Stomach (tissue), 19 donors: ENCODE measurements at places on chromosomes 6 and 20.

DNA sequence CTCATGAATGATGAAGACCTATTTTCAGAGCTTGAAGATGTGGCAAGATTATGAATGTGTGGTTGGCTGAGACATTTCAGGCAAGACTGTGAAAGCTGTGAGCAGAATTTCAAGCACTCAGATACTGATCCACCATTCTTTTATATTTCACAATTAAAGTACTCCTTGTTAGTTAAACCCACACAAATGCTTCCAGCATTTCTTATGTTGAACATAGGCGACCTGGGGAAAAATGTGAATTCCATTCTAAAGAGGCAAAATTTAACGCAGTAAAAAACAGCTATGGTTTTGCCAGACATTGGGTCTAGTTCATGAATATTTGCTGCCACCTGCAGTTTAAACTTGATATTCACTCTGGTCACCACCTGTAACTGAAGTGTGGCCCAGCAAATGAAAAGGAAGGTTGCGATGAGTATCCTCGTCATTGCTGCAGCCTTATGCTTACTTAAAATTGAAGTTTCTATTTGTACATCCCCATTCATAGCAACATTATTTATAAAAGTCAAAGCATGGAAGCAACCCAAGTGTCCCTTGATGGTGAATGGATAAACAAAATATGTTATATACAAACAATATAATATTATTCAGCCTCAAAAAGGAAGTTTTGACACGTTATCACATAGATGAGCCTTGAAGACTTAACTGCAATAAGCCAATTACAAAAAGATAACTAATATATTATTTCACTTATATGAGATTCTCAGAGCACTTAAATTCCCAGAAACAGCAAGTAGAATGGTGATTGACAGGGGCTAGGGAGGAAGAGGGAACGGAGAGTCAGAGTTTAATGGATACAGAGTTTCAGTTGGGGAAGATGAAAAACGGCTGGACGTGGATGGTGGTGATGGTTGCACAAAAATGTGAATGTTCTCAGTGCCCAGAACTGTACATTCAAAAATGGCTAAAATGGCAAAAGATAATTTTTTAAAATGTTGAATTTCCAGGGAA, 32.4 kb upstream of the FAM184A start:
- DNase-seq, result no peak

DNA sequence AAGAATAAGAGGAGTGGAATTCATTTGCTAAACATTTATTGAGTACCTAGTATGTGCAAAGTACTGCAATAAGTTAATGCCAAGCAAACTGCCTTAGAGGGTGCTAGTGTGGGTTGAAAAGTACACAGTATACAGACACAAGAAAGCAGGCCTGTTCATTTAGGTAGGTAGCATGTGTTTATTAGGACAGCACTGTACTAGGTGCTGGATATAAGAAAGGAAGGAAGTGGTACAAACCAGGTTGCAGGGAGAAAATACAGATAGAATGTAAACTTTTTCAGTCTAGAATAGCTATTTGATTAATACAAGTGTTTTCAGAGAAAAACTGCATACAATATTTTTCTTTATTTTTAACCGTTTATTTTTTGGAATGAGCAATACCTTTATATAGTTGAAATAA, 68.1 kb downstream of the PHF20 start:
- no peak for DNase-seq

GRCh38 chr6:31821301-31822035, 6.1 kb upstream of the HSPA1B start:
- DNase-seq, result peak; percentile 87

- no peak for DNase-seq
Measured at GRCh38 chr6:139954463-139955071, 580.1 kb upstream of the CITED2 start.

GRCh38 chr20:35820715-35821114, 48.9 kb downstream of the PHF20 start:
- DNase-seq, result no peak

GRCh38 chr20:2899243-2899642, 26.0 kb downstream of the PTPRA start:
- DNase-seq, result no peak

DNA sequence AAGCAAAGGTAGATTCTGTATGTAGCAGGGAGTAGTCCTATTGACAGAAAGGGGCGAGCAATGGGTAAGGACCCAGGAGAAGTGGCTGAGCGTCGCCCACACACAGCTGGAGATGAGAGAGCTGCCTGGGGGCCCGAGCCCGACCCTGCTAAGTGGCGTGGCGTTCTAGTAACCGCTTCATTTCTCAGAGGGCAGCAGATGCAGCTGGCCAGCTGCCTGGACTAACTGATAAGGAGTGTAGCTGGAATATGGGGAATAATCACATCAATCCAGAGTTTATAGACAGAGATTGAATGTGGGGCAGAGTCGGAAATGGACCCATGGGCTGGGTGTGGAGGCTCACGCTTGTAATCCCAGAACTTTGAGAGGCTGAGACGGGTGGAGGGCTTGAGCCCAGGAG, 64.4 kb downstream of the EZR start:
- no peak for DNase-seq

DNA sequence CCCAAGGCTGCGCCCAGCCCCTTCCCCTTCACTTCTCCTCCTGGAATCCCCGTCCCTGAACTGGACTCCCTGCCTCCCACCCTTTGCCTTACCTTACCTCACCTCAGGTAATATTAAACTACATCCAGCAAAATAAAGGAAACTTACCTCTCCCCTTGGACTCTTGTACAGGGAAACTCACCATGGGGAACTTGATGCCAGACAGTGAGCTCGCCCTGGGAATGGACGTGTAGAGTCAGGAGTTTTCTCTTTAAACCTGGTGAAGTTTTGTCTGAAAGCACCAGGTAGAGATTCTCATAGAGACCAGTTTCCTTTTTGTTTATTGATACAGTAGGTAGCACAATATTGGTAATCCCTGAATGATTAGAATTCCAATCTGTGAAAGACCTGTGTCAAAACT, 544 bp upstream of the HLA-C start:
- no peak for DNase-seq

GRCh38 chr20:55283889-55284288, 721.4 kb downstream of the CBLN4 start:
- DNase-seq, result peak; percentile 44

GRCh38 chr20:12241065-12241464, 323.4 kb downstream of the BTBD3 start:
- peak; percentile 24 for DNase-seq

- DNase-seq, result no peak
Measured at GRCh38 chr6:10400330-10400729, 14.5 kb downstream of the TFAP2A start.

GRCh38 chr6:131952886-131953509, 1.8 kb upstream of the CCN2 start:
- DNase-seq, result no peak
